Stimulated activated naive CD4-positive, alpha-beta T cell treated with Interleukin-2 at 50 U/mL for 16 hours (primary cell): ENCODE measurements at places on chromosomes 7 and 10.

- no peak for DNase-seq
Observed at GRCh38 chr7:69577221-69577620, 21.1 kb upstream of the AUTS2 start.

DNA sequence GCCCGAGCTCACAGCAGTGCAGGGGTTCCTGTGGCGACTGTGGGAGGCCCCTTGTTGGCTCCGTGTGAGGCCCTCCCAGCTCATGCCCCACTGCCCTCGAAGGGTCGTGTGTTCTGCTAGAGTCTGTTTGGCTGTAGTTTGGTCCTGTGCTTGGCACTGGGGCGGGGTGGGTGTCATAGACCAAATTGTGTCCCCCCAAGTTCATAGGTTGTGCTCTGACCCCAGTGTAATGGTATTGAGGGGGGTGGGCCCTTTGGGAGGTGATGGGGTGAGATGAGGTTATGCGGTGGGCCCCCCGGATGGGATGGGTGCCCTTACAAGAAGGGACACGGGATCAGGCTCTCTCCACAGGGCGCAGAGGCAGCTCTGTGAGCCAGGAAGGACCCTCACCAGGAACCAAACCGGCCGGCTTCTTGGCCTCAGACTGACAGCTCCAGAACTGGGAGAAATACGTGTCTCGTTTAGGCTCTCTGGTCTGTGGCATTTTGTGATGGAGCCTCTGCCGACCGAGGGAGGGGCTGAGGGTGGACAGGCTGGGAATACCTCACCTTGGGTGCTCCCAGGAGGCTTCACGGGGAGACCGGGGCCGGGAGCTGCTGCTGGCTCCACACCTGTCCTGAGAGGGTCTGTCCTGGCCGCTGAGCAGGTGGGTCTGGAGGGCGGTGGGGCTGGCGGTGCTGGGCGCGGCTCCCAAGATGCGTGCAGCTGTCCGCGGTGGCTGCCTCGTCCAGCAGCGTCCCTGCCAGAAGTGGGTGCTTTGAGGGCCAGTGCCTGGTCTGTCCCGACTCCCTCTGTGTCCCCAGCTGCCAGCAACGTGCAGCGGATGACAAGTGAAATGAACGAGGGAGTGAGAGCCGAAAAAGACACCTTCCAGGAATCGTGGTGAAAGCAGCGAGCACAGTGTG, 89.4 kb downstream of the INPP5A start:
- DNase-seq, result no peak

DNA sequence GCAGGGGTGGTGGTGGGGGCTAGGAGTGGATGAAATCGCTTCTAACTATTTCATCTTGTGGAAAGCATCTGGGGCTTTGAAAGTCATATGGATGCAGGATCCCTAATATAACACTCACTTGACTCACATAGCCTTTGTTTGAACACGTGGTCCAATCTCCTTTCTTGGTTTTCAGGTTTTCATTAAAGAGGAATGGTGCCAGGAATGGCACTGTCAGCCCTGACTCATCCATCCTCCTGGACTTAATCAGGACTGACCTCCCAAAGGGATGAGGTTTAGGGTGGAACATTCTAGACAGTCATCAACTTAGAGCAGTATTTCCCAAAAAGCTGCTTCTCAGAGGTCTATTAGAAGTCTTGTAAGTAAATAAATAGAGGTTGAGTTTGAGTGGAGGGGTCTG, 162.0 kb upstream of the PLXNA4 start:
- DNase-seq, result no peak

DNA sequence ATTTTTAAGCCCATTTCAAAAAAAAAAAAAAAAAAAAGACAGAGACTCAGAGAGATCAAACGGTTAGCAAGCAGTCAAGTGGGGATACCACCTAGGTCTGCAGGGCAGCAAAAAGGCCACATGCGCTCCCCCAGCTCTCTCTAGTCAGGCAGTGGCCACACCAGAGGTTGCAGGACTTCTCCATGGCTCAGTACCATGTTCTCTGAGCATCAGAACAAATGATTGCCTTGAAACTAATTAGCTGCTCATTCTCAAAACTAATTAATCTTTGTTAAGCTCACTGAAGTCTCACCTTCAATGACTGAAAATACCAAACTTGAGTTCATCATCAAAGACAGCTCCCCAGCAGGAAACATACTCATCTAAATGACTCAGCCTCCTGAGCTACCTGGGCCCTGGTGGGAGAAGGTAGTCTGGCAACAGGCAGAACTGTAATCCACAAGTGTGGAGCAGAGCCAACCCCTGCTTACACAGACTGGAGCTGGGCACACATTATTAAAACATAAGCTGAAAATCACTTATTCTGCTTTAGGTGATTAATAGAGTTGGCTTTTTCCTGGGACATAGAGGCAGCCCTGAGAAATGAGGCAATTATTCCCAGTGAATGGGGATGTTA, 319.6 kb downstream of the GRID1 start:
- DNase-seq, result no peak

- no peak for DNase-seq
Observed at GRCh38 chr10:72263613-72264241, 10.0 kb upstream of the DDIT4 start.

- peak; percentile 11 for DNase-seq
Observed at GRCh38 chr10:3779158-3779741, 5.8 kb downstream of the KLF6 start.

GRCh38 chr10:126770809-126771208, 100.3 kb upstream of the C10orf90 start:
- no peak for DNase-seq

DNA sequence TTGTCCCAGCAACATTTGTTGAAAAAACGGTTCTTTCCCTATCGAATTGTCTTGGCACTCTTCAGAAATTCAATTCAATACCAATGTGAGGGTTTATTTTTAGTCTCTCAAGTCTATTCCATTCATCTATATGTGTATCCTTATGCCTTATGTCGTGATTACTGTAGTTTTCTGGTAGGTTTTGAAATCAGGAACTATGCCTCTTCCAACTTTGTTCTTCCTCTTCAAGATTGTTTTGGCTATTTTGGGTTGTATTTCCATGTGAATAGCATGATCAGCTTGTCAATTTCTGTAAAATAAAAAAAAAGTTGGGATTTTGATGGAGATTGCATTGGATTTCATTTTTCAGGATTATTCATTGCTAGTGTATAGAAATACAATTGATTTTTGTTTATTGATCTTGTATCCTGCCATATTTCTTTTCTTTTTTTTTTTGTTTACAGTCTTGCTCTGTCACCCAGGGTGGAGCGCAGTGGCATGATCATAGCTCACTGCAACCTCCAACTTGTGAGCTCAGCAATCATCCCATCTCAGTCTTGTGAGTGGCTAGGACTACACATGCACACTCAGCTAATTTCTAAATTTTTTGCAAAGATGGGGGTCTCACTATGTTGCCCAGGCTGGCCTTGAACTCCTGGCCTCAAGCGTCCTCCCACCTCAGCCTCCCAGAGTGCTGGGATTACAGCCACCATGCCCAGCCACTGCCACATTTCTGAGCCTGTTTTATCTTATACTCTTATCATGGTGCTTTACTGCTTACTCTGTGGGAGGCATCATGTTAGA, 46.2 kb upstream of the MKLN1 start:
- no peak for DNase-seq

GRCh38 chr10:55212051-55212450, 411.0 kb upstream of the PCDH15 start:
- no peak for DNase-seq

- DNase-seq, result no peak
Observed at GRCh38 chr7:116098175-116098574, 67.6 kb upstream of the TFEC start.

- DNase-seq, result no peak
Observed at GRCh38 chr10:3287572-3288445, 115.2 kb upstream of the PITRM1 start.

GRCh38 chr7:123351027-123351426, 151.3 kb upstream of the SLC13A1 start:
- no peak for DNase-seq

- DNase-seq, result no peak
Observed at GRCh38 chr10:56178210-56178609, 182.8 kb downstream of the ZWINT start.

- no peak for DNase-seq
Observed at GRCh38 chr7:20317413-20317812, 13.3 kb upstream of the ITGB8 start.

- DNase-seq, result no peak
Observed at GRCh38 chr10:54914049-54914448, 113.0 kb upstream of the PCDH15 start.

GRCh38 chr10:1034758-1035157, 9.1 kb upstream of the IDI2 start:
- no peak for DNase-seq

GRCh38 chr7:141944811-141945210, 2.0 kb downstream of the CLEC5A start:
- no peak for DNase-seq

- DNase-seq, result no peak
Observed at GRCh38 chr7:93921186-93921585, 349 bp upstream of the GNG11 start.

GRCh38 chr10:105834261-105835059, 1193.4 kb downstream of the SORCS3 start:
- DNase-seq, result no peak

DNA sequence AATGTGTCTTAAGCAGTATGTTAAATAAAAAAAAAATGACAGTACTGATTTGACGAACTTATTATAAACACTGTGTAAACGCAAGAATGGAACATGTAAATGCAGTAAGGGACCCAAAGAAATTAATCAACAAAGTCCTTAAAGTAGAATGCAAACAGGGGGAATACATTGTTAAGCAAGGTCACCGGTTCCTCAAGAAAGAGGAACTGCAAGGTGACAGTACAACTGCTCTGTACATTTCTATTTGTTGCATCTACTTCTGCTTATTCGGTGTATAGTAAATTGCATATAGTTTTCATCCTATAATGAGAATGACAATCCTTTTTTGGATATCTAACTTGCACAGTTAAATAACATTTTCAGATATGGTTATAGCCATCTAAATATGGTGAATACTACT, 387.0 kb upstream of the SEMA3D start:
- no peak for DNase-seq

- DNase-seq, result no peak
Observed at GRCh38 chr10:9015005-9015404, 960.5 kb downstream of the GATA3 start.

DNA sequence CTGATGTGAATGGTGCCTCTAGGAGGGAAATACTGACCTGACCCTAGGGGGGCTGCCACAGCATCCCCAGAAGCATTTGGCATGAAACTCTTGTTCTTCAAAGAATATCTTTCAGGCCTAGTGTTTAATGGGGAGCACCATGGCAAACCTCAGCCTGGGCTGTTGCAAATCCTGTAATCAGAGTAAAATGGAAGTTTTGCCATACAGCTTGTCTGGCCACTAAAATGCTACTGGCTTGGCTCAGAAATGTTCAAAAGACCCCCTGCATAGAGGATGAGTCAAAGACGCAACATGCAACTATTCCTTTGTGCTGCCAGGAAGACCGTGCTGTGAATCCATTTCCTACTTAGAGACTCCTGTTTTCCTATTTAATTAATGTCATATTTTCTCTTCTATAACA, 26.7 kb downstream of the HECW1 start:
- no peak for DNase-seq

GRCh38 chr7:106216923-106217542, 67.8 kb downstream of the NAMPT start:
- DNase-seq, result no peak

DNA sequence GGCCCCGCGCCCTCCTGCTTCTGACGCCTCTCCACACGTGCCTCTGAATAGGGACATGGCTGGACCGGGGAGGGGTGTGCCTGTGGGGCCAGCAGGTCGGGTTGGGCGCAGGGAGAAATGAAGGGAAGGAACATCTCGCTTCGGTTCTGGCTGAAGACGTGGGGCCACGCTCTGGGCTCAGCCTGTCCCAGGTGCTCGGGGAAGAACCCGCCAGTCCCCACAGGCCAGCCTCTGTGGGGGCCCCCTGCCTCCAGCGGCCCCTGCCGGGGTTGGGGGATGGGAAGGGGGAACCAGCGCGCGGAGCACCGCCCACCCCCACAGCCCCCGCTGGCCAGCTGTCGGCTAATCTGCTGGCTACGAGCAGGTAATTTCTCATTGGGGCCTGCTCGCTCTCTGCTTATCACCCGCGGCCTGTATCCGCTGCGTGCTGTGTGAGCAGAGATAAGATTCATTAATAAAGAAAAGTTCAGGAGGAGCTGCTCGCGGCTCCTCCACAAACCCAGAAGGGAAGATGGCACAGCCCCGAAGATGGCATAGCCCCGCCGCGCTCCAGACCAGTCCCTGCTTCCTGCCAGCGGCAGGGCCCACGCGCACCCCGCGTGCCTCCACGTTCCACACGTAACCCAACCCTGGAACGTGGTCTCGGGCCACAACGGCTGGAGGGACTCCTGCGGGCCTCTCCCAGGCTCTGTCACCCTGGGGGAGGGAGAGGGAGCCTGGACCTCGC, 186.2 kb downstream of the ELFN1 start:
- DNase-seq, result no peak

- no peak for DNase-seq
Observed at GRCh38 chr7:92761391-92762097, 74.8 kb downstream of the CDK6 start.

GRCh38 chr10:119687192-119688032, 36.2 kb downstream of the BAG3 start:
- DNase-seq, result no peak

DNA sequence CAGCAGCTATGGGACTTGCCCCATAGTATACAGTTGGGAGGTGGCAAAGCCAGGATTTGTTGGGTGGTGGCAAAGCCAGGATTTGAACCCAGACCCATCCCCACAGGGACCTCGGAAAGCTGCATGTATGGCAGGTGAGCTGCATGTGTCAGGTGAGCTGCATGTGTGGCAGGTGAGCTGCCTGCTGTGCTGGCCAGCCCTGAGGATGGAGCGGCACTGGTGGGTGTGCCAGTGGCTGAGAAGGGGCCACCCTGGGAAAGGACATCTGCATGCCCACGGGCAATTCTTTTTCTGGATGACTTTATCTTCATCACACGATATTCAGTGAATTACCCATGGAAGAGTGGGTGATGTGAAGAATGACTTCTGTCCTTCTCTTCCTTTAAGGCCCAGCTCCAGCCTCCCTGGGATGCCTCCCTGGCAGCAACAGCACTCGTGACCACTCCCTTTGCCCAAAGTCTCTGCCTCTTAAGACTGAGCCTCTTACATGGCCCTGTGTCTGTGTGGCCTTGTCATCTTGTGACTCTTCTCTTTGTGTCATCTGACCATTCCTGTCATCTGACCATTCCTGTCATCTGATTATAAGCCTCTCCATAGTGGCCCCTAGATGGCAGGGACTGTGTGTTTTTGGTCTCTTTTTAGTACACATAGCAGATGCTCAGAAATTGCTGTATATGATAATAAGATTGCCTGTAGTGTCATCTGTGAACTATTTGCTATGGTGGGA, 25.0 kb downstream of the CLEC2L start:
- no peak for DNase-seq

DNA sequence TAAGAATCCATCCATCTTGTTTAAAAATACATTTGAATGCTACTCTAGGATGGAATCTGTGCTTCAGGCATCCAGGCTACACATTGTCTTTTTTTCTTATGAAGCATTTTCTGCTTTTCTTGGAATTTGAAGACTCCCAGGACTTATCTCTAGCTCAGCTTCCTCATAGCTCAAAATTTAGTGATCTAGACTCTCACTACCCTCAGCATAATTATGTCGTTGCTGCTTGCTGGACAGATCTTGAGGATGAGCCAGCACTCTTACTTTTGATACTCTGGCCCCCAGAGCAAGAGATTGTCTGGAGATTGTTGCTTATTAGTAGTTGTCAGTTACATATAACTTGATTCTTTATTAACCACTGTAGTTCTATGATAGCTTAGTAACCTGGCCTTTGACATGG, 83.3 kb upstream of the FGL2 start:
- DNase-seq, result no peak
